ENCODE measurements at places on chromosomes 16 and 17. TPM values are rescaled to one million over a fixed set of nuclear protein-coding genes. Genes with fewer than 3 reads are reported as not detected.

The LRRC75A gene
- 2.2 TPM for total RNA-seq

The PSMB10 gene
- total RNA-seq = 61.0 TPM

The SLC38A8 gene
- not detected for total RNA-seq

The ZNF624 gene
- 3.2 TPM for total RNA-seq

The RNU2-1 gene
- total RNA-seq = not detected

The P2RX1 gene
- 4.6 TPM for total RNA-seq

The MILR1 gene
- total RNA-seq = 6.5 TPM

The CHD9NB gene
- 0.71 TPM for total RNA-seq

The GPR179 gene
- 0.36 TPM for total RNA-seq

The KRT32 gene
- total RNA-seq = not detected

The C16orf92 gene
- not detected for total RNA-seq

The ZNF23 gene
- 11.6 TPM for total RNA-seq

The BTBD17 gene
- not detected for total RNA-seq

The ACE gene
- total RNA-seq = 3.8 TPM

The FSCN2 gene
- total RNA-seq = 1.1 TPM

The TMEM220 gene
- total RNA-seq = 9.1 TPM

The KARS1 gene
- 109 TPM for total RNA-seq

The SCGB1C2 gene
- total RNA-seq = not detected
